Endothelial cell (in vitro differentiated cells): ENCODE measurements at places on chromosomes 7 and 10. TPM values are rescaled to one million over a fixed set of nuclear protein-coding genes. Genes with fewer than 3 reads are reported as not detected.

Gene NPFFR1
- not detected for total RNA-seq

Gene OR2A14
- not detected for total RNA-seq

Gene PGAM2
- not detected for total RNA-seq

Gene OPALIN
- not detected for total RNA-seq

Gene IQCE
- total RNA-seq = 9.6 TPM

DNA sequence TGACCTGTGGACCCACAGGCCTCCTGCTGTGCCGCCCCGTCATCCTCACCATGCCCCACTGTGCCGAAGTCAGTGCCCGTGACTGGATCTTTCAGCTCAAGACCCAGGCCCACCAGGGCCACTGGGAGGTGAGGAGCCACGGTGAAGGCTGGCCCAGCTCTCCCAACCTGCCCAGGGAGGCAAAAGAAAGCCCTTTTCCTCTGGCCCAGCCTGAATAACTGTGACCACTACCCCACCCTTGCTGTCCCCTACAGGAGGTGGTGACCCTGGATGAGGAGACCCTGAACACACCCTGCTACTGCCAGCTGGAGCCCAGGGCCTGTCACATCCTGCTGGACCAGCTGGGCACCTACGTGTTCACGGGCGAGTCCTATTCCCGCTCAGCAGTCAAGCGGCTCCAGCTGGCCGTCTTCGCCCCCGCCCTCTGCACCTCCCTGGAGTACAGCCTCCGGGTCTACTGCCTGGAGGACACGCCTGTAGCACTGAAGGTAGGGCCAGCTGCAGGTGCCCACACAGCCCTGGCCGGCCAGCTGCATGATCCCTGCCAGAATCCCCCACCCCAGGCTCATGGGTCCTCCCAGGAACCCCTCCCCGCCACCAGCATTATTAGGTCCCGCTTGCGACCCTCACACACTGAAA is 25.5 kb upstream of the SLC29A3 start:
- no peak for DNase-seq

GRCh38 chr7:47202146-47202783 is 379.6 kb downstream of the TNS3 start:
- no peak for DNase-seq

GRCh38 chr10:78630944-78631838 is 437.6 kb upstream of the ZMIZ1 start:
- no peak for DNase-seq

DNA sequence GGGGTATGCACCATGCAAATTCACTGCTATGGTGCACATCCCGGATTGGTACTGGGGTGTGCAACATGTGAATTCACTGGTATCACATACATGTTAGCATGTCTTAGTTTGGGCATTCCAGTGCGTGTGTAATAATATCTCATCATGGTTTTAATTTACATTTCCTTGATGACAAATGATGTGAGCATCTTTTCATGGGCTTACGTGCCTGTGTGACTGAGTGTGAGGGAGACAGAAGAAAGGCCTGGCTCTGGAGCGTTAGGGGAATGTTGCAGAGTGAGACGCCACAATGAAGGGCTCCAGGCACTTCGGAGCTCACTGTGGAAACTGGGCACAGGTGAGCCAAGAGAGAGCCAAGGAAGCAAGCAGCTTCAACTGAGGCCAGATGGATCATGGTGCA is 162.6 kb downstream of the UBE2H start:
- DNase-seq = no peak

GRCh38 chr10:31745612-31746376 is 182.8 kb downstream of the ARHGAP12 start:
- no peak for DNase-seq

DNA sequence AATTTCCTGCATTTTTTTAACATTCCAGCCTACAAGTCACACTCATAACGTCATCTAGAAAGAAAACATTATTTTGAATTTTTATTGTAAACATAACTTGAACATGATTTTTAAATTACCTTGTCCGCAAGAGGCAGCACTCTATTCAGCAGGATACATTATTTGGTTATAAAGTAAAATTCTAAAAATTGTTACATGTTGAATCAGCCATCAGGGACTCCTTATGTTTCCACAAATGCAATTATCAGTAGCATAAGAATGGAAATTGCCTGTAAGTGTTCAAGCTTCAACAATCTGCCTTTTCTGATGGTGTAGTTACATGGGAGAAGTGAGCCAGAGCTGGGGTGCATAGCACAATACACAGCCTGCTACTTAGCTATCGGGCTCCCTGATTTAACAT is 97.5 kb downstream of the ZNF365 start:
- no peak for DNase-seq

DNA sequence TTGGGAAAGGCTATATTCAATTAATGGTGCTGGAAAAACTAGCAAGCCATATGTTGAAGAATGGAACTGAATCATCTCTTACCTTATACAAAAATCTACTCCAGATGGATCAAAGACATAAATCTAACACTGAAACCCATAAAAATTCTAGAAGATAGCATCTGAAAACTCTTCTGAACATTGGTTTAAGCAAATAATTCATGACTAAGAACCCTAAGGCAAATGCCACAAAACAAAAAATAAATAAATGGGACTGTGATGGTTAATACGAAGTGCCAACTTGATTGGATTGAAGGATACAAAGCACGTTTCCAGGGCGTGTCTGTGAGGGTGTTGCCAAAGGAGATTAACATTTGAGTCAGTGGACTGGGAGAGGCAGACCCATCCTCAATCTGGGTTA is 1130.0 kb downstream of the DNAJB9 start:
- no peak for DNase-seq

DNA sequence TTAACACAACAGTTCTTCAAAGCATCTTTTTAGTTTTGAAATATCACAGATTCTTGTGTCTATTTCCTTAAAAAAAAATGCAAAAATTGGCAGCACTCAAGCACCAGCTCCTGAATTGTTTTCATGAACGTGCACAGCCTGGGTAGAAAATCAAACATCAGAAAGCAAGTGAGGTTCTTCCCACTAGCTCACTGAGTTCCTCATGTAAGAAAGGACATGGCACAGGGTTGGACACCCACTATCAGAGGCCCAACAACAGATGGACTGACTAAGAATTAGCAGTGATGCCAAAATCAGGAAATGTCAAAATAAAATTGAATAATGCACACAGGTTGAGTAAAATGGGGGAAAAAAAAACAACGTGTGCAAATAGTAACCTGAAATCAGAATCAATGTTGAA is 146.8 kb downstream of the PCLO start:
- no peak for DNase-seq

DNA sequence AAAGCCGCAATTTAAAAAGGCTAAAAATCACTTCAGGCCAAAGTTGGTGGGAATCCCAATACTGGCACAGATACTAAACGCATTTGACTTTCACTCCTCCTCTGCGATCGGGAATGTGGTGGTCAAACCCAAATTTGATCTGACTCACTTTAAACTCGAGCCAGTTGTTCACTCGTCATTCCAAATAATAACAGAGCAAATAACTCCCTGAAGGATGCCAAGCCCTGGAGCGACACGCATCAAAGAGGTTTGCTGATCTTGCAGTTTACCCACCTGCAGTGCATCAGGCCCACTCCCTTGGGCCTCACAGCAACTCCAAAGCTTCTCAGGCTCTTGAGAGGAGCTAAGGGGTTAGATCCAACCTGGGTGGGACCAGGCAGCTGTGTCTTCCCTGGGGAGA is 12.2 kb downstream of the PTN start:
- no peak for DNase-seq

DNA sequence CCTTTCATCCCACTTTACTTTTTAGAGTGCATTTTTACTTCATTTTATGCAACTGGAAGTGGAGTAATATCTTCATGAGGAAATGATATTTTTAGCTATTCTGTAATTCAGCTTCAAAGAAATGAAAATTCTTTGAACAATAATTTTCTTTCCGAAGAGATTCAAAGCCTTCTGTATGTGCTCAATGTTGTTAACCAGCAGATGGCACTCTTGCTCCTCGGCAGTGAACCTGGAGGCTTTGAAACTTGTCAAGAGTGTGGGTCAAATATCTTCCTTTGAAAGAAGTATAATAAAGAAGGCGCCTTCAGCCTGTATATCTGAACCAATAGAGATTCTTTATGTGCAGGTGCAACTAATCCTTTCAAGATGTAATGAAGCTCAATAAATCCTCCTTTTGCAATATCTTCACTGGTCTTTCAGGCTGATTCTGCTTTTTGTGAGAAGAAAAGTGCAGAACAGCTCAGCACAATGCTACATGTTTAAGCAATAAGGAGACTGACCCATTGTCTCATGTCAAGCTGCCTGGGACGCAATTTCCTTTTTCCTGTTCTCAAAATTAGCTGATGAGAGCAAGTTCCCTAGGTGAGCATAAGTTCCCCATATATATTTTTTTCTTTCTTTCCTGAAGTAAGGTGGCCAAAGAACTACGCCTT is 258.4 kb downstream of the SEMA3A start:
- peak; percentile 67 for DNase-seq
